Thoracic aorta (tissue), 2 donors: ENCODE measurements at places on chromosomes 6 and 20. TPM values are rescaled to one million over a fixed set of nuclear protein-coding genes. Genes with fewer than 3 reads are reported as not detected.

The POM121L2 gene
- not detected for total RNA-seq

The SLC13A3 gene
- 3.2 TPM for total RNA-seq

The ATXN1 gene
- total RNA-seq = 59.8 TPM

The DYNLT2 gene
- 0.95 TPM for total RNA-seq

The C6orf141 gene
- 0.54 TPM for total RNA-seq

The TRIM15 gene
- not detected for total RNA-seq

The NOL4L gene
- 23.7 TPM for total RNA-seq

The C6orf163 gene
- 4.7 TPM for total RNA-seq

The ESR1 gene
- 4.9 TPM for total RNA-seq

The EDN3 gene
- total RNA-seq = not detected

The CDKN1A gene
- total RNA-seq = 311 TPM

The KIFC1 gene
- total RNA-seq = 0.85 TPM

The LY6G6C gene
- not detected for total RNA-seq

The PCSK2 gene
- 16.2 TPM for total RNA-seq

The ID1 gene
- total RNA-seq = 944 TPM

The ATP6V1G2 gene
- 0.78 TPM for total RNA-seq

The CYP39A1 gene
- 1.1 TPM for total RNA-seq

The SCRT2 gene
- total RNA-seq = not detected

The SLA2 gene
- total RNA-seq = 1.1 TPM

The TULP1 gene
- total RNA-seq = not detected

The CNKSR3 gene
- 22.9 TPM for total RNA-seq

The CCND3 gene
- total RNA-seq = 131 TPM

The TREM1 gene
- total RNA-seq = 3.1 TPM

The SPACA1 gene
- not detected for total RNA-seq
